Frontal cortex (tissue), 4 donors: ENCODE measurements at places on chromosomes 3 and 15.

- no peak for DNase-seq
Measured at GRCh38 chr3:126558336-126559071, at the start of gene C3orf22. Gene C3orf22 (minus strand): TSS chr3:126558932. CDS start chr3:126553390, 5,542 bp downstream.

- no peak for DNase-seq
Measured at GRCh38 chr15:35308802-35309201, 223.7 kb upstream of the NANOGP8 start.

DNA sequence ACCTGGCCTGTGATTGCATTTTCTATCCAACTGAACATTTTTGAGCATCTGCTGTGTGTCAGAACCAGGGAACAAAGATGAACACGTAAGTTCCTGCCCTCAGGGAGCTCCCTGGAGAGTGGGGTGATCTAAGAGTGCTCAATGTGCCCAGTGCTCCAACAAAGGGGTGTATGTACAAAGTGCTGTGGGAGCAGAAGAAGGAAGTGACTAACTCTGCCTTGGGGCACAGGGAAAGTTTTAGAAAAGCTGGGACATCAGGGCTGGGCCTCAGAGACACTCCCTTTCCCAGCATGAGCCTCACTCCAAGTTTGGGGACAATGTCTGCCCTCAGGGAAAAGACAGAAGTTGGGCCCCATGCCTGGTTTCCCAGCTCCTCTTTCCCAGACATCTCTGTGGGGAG lies 27.6 kb upstream of the BNC1 start:
- no peak for DNase-seq

GRCh38 chr3:141853629-141854168 lies 22.7 kb upstream of the ATP1B3 start:
- DNase-seq, result no peak

DNA sequence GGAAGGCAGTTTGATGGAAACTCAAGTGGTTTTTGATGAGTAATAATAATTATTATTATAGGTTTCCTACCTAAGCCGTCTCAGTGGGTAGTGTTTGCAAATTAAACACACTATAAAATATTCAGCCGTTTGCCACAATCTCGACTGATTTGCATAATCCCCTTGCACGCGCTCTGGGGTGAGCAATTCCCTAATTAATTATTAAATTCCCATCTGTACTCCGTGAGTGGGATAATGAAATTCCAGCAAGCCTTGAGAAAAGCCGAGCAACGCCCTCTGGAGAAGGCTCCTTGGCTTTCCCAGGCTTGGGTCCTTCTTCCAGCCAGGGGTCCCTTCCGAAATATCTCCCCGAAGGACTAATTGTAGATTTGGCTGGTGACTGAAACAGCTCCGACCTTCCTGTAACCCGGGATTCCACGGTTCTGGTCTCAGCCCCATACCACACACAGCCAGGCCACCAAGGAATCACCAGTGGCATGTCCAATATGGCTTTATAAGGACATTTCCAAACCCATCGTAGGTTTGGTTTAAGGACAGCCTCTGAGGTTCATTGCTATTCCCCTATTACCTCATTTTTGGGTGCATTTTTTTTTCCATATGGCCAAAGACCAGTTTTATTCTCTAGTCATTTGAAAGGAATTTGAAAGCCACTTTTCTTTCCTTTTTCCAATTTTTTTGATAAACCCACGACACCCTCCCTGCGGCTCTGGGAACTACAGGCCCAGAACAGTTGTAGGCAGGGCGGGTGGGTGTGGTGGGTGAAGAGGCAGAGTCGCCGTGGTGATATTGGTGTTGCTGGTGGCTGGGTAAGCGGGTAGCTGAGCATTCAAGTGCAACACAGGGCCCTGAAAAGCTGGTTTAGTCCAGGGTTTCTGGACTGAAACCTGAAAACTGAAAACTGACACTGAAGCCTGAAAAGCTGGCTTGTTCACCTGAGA lies 33.2 kb upstream of the RGMA start:
- no peak for DNase-seq

- no peak for DNase-seq
Measured at GRCh38 chr3:64104006-64104405, 80.7 kb upstream of the PSMD6 start.

DNA sequence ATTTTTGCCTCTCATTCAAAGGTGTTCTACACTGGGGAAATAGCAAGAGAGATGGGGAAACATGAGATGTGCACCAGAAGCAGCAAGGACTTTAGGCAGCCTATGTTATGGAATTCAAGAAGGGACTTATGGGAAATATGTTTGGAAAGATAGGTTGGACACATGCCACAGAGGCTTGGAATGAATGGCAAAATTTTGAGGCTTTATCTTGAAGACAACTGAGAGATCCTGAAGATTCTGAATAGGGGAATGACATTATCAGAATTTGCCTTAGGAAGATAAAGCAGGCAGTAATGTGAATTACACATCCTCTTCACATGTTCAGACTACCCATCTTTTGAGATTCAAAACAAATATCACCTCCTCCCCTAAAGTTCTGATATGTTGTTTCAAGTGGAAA lies 10.0 kb upstream of the MECOM start:
- DNase-seq, result no peak

DNA sequence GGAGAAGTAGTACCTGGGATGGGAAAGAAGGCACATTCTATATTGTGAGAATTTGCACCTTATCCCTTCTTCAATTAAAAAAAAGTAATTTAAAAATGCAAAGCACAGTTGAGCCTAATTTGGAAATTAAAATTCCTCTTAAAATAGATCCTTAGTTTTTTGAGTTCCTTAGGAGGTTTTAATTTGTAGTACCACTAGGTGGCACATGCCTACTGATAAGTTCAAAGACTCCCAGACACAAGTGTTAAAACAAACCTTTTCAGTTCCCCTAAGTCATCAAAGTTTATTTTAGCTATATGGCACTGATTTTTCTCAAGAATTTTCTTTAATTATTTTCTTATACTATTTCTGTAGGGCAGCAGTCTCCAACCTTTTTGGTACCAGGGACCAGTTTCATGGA lies 127.6 kb upstream of the AZI2 start:
- DNase-seq, result no peak
